ENCODE measurements at places on chromosomes 4 and X.

DNA sequence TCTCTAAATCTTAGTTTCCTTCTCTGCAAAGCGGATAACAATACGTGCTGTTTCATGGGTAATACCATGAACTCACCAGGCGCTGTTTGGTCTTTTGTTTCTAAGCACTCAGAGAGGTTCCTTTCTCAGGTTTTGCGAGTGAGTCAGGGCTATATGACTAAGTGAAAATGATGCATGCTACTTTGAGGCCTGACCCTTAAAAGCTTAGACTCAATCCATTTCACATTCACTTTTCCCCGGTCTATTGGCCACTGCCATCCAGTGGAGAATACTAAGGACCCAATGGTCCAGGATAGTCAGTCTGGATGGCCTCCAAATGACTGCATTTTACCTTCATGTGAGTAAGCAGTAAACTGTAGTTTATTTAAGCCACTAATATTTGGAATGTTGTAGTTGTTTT is 400.8 kb upstream of the SLIT2 start:
- no peak for DNase-seq

- DNase-seq = no peak
Observed at GRCh38 chrX:116480059-116480458, 17.3 kb upstream of the CT83 start.

DNA sequence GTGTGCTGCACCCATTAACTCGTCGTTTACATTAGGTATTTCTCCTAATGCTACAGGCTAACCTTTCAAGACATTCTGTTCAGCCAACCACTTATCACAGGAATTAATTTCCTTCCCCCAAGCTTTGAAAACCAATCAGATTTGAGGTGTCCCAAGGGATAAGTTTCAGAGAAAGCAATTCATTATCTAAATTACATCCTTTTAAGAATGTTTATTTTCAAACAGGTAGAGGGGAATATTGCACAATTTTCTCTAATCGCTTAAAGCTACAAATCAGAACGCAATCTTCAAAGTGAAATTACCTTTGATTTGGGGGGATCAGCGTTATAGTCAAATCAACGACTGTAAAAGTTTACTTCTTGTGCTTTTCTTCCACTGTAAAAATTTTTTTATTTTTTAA is 1.6 kb downstream of the CLOCK start:
- DNase-seq = no peak

- DNase-seq = no peak
Observed at GRCh38 chr4:83821493-83821892, 285.6 kb downstream of the GPAT3 start.

GRCh38 chr4:92381616-92382015 is 77.8 kb downstream of the GRID2 start:
- DNase-seq = no peak

- DNase-seq = no peak
Observed at GRCh38 chr4:82786828-82787227, 11.8 kb downstream of the SCD5 start.

DNA sequence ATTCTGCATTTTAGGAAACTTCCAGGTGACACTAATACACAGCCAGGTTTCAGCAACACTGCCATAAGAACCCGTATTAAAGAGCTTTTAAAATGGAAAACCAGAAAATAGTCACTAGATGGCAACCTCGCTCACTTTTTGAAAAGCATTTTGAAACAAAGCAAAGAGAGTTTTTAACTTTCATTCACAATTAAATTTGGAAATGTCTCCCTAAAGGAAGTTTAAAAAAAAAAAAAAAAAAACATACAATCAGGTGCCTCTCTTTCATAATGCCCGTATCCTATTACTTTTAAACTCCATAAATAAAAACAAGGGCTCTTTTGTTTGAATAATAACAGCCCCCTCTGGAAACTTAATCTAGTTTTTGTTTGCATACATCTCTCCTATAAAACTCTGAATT is 20.3 kb downstream of the MEPE start:
- no peak for DNase-seq

DNA sequence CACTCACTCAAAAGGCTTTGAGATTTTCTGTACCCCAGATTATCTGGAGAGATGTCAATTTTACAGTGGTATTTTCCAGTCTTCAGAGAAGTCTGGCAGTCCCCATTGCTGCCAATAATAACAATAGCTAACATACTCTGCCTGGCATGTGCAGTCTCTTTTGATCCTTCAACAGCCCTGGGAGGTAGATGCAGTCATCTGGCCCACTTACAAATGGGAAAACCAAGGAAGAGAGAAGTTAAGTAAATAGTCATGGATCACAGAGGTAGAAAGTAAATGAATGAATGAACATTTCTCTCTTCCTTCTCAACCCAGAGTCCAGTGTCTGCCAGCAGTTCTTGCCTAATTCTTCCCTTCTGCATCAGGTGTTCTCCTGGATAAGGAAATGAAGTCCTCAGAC is 113.0 kb upstream of the EDNRA start:
- DNase-seq = no peak

GRCh38 chr4:31230594-31230993 is 510.4 kb downstream of the PCDH7 start:
- no peak for DNase-seq

- DNase-seq = no peak
Observed at GRCh38 chr4:48831532-48832030, 693 bp downstream of the OCIAD1 start.

DNA sequence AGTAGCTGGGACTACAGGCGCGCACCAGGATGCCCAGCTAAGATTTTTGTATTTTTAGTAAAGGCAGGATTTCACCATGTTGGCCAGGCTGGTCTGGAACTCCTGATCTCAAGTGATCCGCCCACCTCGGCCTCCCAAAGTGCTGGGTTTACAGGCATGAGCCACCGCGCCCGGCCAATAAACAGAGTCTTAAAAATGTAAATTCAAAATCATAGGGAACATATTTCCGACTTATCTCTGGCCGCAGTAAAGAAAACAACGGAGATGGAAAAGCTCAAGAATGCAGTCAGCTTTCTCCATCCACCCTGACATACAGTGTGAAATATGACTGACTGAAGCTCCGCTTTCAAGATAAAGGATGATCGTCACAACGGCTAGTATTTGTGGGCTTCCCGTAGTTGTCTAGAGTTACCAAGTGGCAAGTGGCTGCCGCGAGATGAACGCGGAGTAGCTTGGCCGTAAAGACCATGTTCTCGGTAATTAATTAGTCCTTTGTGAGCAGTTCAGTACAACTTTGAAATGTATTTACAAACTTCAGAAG is 495.1 kb upstream of the FAT1 start:
- DNase-seq = no peak

- DNase-seq = no peak
Observed at GRCh38 chrX:50103866-50104566, 96.8 kb downstream of the AKAP4 start.

GRCh38 chr4:131526686-131527085 is 1622.4 kb upstream of the PCDH10 start:
- no peak for DNase-seq

DNA sequence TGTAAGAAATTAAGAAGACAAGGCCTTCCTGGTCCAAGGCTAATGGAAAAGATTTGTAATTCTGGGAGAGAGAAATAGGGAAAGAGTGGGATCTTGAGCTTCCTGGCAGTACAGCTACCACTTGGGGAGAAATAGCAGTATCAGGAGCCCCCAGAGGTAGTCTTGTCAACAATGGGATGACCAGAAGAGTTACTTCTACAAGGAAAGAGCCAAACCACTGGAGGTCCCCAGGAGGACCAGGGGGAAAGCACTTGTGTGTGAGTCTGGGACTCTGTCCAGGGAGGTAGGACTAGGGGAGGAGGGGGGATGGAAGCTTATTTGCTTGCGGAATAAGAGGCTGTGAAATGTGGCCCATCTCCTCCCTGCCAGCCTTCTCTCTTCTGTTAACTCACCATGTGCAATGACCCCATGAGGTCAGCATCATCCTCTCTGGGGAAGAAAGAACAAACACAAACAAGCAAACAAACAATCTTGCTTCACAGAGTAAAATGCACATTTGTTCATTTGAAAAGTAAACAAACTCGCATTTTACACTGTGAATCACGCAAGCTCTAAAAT is 160.1 kb downstream of the STK32B start:
- no peak for DNase-seq
